Naive thymus-derived CD4-positive, alpha-beta T cell (primary cell): ENCODE measurements at places on chromosomes 13 and 19.

DNA sequence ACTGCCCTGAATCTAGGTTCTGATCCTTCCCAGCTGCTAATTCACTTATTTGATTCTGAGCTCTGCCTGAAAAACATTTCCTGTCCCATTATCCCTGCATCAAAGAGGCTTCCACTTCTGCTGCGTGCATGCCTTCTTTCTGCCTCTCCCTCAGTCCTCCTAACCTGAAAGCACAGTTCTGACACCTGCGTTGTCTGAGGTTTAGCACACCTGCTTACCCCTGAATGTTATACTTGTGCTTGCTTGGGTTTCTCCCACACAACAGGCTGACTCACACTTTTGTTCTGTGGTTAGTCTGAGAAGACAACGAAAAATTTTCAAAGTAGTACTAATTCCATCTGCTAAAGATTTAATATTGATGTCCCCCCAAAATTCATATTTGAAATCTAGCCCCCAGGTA, 3.1 kb upstream of the SOHLH2 start:
- no peaks in the 10 kb centered on the region for H3K27me3 ChIP-seq
- H3K4me1 ChIP-seq: no peaks in the 10 kb centered on the region
- DNase-seq: no peak
- no peak overlapping the region for H3K4me3 ChIP-seq
- no peak overlapping the region for H3K27ac ChIP-seq

DNA sequence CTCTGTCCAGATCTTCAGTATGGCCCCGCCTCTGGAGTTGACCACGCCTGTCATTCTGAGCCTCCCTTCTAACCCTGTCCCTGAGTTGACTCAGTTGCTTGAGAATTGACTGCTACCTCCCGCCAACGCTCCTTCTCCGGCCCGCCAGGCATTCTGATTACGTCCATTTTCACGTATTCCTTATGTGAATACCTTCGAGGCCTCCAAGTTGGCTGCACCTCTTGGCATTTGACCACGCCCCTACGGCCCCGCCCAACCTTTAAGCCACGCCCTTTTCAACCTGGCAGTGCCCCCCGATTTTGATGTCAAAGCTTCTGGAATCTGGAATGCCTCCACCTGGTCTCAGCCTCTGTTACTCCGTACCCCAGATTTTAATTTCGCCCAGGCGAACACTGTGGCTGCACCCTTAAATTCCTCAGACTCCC, 1.7 kb upstream of the EML2 start:
- H3K4me3 ChIP-seq: peak overlapping the region; percentile 76
- DNase-seq: no peak
- peaks cover 25% of the 10 kb centered on the region for H3K4me1 ChIP-seq
- H3K27ac ChIP-seq: no peak overlapping the region

DNA sequence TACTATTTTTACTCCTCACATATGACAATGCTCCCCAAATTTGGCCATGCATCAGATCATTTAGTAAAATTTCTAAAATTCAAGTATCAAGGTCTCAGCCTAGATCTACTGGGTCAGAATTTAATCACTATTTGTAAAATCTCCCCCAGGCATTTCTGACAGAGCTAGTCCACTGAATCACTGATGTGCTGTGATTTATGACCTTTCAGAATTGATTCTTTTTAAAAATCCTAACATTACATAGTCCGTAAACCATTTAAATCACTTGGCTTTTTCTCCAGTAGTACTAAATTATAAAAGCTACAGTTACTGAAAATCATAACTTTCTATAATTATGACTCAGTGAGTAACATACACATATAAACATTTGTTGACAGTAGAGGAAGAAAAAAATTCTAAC, 92.8 kb upstream of the RAP2A start:
- no peaks in the 10 kb centered on the region for H3K27me3 ChIP-seq
- no peak for DNase-seq
- H3K27ac ChIP-seq: no peak overlapping the region
- H3K4me1 ChIP-seq: peaks cover 3% of the 10 kb centered on the region
- no peak overlapping the region for H3K4me3 ChIP-seq

DNA sequence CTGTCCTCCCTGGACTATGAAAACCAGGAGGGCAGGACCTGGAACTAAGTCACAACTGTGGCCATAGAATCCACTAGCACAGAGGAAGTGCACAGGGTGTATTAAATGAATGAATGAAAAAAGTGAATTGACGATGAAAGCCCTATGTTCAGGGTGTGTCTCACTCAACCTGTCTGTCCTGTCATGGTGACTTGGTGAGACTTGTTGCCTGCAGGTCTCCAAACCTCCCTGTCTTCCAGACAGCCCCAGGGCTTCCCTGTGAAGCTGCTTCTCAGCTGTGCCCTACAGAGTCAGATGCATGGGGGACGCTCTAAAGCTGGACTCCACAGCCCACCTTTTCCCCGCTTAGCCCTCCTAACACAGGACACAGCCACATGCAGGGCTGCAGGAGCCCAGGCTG, 4.8 kb upstream of the IGFL1 start:
- H3K27me3 ChIP-seq: no peaks in the 10 kb centered on the region
- no peak overlapping the region for H3K27ac ChIP-seq
- DNase-seq: no peak
- H3K4me1 ChIP-seq: no peaks in the 10 kb centered on the region
- no peaks in the 10 kb centered on the region for H3K36me3 ChIP-seq
- H3K4me3 ChIP-seq: no peak overlapping the region

GRCh38 chr19:40933025-40933424, 51.0 kb upstream of the CYP2A7 start:
- no peaks in the 10 kb centered on the region for H3K36me3 ChIP-seq
- no peaks in the 10 kb centered on the region for H3K27me3 ChIP-seq
- no peak overlapping the region for H3K27ac ChIP-seq
- DNase-seq: no peak
- H3K4me1 ChIP-seq: no peaks in the 10 kb centered on the region
- no peak overlapping the region for H3K4me3 ChIP-seq

DNA sequence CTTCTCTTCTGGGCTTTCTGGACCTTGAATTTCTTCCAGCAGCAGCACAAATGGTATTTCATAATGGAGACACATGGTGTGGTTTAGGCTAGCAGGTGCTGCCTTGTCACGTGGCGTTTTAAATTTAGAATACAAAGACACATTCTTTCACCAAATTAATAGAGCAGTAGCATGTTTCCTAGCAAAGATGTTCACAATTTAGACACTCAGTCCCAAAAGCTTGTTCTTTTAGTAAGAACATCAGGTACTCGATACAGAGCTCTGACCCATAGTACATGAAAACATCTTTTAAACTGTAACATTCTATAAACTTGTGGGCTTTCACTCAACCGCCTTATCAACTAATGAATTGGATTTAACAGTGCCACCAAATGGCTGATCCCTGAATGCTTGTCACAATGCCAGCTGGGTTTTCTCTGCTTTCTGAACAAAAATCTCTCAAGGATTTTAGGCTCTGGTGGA, 290.1 kb downstream of the DCLK1 start:
- no peaks in the 10 kb centered on the region for H3K36me3 ChIP-seq
- H3K27ac ChIP-seq: no peak overlapping the region
- H3K4me3 ChIP-seq: no peak overlapping the region
- DNase-seq: no peak

DNA sequence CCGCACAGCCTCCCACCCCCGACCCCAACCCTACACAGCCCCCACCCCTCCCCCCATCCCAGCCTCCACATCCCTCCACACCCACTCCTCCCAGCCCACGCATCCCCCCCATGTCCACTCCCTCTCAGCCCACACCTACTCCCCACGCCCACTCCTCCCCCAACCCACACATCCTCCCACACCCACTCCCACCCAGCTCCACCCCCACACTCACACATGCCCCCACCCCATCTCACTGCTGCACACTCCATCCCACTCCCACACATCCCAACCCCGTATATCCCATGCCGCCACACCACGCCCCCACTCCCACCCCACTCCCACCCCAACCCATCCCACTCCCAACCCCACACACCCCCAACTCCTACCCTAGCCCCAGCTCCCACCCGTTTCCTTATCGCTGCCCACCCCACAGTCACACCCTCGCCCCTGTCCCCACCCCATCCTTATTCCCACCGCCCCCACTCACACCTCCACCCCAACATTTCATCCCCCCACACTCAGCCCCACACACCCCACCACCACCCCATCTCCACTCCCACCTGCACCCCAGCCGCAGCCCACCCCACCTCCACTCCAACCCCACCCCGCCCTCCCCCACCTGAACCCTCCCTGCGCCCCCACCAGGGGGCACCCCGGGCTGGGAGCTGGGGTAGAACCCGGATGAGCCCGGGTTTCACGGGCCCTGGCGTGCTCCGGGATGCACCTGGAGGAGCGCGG, 809 bp downstream of the TDRD12 start:
- DNase-seq: no peak
- no peak overlapping the region for H3K4me3 ChIP-seq
- no peaks in the 10 kb centered on the region for H3K4me1 ChIP-seq

- H3K27ac ChIP-seq: no peak overlapping the region
- H3K27me3 ChIP-seq: no peaks in the 10 kb centered on the region
- H3K36me3 ChIP-seq: no peaks in the 10 kb centered on the region
- no peaks in the 10 kb centered on the region for H3K4me1 ChIP-seq
Observed at GRCh38 chr13:111171629-111172028, 56.5 kb downstream of the ARHGEF7 start.

- no peaks in the 10 kb centered on the region for H3K27me3 ChIP-seq
- DNase-seq: no peak
- H3K36me3 ChIP-seq: no peaks in the 10 kb centered on the region
- H3K27ac ChIP-seq: no peak overlapping the region
- no peak overlapping the region for H3K4me3 ChIP-seq
- peaks cover 6% of the 10 kb centered on the region for H3K4me1 ChIP-seq
Observed at GRCh38 chr19:1571358-1571757, 3.2 kb upstream of the MEX3D start.

GRCh38 chr19:42272535-42272897, 3.5 kb downstream of the CIC start:
- no peaks in the 10 kb centered on the region for H3K27me3 ChIP-seq
- no peaks in the 10 kb centered on the region for H3K36me3 ChIP-seq
- no peak for DNase-seq
- H3K4me3 ChIP-seq: no peak overlapping the region
- peaks cover 35% of the 10 kb centered on the region for H3K4me1 ChIP-seq
- H3K27ac ChIP-seq: no peak overlapping the region
